Stimulated activated effector memory CD8-positive, alpha-beta T cell treated with anti-CD3 and anti-CD28 coated beads, Interleukin-12 subunit alpha, Interleukin-12 subunit beta, amount 100 ng/mL, for 72 hours (primary cell): ENCODE measurements at places on chromosomes 12 and 14.
A peak's percentile ranks its signal among the peaks of the same experiment; 100 is the strongest.

DNA sequence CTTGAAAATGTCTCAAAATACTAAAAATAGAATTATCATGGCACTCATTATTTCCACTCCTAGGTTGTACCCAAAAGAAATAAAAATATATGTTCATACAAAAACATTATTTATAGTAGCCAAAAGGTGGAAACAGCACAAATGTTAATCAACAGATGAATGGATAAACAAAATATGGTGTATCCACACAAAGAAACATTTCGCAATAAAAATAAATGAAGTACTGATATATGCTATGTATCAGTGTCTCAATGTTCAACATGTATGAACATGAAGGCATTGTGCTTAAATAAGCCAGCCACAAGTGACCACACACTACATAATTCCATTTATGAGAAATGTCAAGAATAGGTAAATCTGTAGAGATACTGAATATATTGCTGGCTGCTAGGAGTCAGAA is 40.9 kb downstream of the FOXG1 start:
- DNase-seq: no peak

- DNase-seq: no peak
Observed at GRCh38 chr12:82225871-82226270, 132.3 kb downstream of the CCDC59 start.

DNA sequence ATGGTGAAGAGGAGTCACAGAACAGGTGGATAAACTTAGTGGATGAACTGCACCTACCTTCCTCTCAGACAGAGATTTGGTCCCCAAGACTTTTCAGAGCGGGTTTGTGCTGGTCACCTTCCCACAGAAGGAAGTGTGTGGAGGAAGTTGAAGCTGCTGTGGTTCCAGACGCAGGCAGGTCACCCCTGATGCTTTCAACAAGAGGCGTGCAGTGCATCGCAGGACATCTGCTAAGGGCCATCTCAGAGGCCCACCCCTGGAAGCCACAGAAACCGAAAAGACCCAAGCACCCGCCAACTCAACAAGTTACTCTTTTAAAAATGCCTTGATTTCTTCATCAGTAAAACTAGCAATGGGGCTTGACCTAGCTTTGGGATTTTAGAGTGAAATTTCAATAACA is 1.0 kb upstream of the GPX2 start:
- DNase-seq: no peak

DNA sequence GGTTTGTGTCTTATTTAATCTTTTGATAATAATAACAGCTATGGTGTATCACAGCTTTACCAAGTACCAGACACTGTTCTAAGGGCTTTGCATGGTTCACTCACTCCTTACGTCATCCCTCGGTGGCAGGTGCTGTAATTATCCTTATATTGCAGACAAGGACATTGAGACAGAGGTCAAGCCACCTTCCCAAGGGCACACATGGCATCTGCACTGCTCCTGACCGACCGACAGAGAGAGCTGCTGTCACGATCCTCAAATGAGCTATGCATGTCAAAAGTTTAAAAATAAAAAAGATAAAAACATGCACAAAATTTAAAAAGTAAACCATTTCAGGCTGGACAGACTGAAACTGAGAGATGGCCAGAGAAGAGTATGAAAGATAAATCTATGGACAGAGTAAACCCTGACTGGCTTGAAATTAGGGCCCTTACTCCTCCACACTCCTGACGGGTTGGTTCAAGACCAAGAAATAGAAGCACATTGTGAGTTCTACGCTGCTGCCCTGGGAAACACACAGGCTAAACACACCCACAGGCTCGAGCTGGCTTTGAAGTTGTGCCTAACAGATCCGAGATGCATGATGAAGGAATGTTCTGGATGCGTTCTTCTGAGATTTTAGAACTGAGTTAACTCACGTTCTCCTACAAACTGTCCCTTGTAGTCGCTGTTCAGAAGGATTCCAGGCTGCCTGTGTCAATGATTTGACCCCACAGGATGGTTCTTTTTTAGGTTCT is 268.7 kb downstream of the ZFP36L1 start:
- DNase-seq: no peak

DNA sequence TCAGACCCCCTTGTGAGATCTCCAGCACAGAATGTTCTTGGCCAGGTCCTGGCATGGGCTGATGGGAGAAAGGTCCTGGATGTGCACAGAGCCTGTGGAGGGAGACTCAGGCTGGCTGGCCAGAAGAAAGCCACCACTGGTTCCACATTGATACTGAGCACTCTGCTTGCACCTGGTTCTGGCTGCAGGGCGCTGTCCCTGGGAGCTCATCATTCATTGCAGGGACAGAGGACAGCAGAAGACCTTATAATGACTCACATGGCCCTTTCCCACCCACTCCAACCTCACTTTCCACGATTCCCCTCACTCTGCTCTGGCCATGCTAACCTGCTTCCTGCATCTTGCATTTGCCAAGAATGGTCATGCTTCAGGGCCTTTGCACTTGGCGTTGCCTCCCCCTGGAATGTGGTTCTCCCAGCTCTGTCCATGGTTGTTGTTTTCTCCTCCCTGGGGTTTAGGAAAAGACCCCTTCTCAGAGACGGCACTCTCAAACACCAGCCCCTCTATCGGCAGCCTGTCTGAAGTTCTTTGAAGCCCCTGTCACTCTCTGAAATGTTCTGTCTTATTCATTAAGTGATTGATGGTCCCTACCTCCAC is 10.3 kb downstream of the KRT7 start:
- DNase-seq: no peak

GRCh38 chr14:99750746-99751450 is 42.3 kb upstream of the EML1 start:
- no peak for DNase-seq

DNA sequence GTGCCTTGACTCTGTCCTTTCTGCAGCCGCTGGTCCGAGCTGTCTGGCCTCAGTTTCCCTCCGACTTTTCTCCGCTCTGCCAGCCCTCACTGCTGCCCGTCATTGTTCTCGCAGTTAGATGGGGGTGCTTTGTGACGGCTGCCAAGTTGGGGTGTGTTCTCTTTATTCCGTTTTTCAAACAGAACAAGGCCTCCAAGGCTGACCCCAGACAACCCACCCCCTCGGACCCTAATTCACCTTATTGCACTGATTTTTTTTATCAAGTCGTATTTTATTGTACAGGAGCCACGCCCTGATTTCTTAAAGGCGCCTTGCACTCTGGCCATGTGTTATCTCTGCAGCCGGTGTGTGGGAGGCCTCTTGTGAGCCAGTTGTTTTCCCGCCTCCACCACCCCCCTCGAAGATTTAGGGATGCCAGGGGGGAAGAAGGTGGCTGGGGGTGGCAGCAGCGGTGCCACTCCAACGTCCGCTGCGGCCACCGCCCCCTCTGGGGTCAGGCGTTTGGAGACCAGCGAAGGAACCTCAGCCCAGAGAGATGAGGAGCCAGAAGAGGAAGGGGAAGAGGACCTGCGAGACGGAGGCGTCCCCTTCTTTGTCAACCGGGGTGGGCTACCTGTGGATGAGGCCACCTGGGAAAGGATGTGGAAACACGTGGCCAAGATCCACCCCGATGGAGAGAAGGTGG is 1.3 kb downstream of the VASH1 start:
- peak; percentile 47 for DNase-seq

DNA sequence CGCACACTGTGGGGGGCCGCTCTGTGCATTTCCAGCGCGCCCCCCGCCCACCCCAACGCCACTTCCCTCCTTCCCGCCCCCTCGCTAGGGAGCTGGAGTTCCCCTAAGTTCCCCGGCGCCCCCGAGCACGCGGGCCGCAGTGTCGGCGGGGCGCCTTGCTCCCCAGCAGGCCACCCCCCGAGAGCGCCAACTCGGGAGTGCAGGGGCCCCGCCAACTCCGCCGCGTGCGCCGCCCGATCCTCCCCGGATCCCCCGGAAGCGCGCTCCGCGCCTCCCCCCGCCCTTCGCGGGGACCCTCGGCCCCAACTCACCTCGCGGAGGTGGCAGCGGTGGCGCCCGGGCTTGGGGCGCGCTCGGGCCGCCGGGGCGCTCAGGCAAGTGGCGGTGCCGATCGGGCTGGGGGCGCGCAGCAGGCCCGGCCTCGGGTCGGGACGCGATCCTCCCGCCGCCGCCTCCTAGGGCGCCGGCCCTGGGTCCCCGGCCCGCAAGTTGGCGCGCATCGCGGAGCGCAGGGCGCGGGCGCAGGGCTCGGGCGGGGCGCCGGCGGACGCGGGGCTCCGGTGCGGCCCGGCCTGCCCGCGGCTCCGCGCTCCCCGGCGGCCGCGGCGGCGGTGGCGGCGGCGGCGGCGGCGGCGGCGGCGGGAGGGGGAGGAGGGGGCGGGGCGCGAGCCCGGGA is at the start of gene NCOR2:
TSS of gene NCOR2 (minus strand) at position 616 of the 676 bp plus-strand sequence. CDS start 72,361 bp downstream, outside the sequence.
- DNase-seq: peak; percentile 80

DNA sequence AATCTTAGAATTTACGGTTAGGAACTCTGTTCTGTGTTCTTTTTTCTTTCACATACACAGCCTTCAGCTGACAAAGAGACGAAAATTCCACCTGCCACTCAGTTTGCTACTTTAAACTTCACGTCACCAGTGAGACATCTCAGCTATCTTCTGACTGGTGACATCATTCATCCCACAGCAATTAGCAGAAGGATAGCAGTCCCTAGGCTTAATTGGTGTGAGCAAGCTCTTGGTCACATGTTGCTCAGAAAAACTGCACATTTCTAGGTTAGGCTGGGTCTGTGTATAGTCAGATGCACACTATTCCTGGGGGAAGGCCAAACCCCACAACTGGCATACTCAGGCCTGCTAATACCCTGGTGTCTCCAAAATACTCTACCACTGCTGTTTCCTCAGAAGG is 23.9 kb downstream of the SLC7A7 start:
- DNase-seq: no peak

DNA sequence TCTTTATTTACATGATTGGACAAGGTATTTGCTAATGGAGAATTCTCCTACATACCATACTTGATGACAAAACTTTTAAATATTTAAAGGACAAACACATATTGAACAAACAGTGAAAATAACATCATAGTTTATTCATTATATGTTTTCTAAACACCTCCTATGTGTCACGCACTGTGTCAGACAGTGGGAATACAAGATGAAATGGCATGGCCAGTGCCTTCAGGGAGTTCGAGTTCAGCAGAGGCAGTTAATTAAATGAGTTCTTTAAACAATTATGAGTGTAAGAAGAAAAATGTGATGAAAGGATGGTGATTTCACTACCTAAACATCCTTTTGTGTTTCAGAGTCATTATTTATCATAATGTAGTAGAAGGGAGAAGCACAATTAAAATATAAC is 159.8 kb downstream of the KCNH5 start:
- DNase-seq: no peak

GRCh38 chr14:87397499-87397898 is 595.5 kb downstream of the GALC start:
- no peak for DNase-seq

DNA sequence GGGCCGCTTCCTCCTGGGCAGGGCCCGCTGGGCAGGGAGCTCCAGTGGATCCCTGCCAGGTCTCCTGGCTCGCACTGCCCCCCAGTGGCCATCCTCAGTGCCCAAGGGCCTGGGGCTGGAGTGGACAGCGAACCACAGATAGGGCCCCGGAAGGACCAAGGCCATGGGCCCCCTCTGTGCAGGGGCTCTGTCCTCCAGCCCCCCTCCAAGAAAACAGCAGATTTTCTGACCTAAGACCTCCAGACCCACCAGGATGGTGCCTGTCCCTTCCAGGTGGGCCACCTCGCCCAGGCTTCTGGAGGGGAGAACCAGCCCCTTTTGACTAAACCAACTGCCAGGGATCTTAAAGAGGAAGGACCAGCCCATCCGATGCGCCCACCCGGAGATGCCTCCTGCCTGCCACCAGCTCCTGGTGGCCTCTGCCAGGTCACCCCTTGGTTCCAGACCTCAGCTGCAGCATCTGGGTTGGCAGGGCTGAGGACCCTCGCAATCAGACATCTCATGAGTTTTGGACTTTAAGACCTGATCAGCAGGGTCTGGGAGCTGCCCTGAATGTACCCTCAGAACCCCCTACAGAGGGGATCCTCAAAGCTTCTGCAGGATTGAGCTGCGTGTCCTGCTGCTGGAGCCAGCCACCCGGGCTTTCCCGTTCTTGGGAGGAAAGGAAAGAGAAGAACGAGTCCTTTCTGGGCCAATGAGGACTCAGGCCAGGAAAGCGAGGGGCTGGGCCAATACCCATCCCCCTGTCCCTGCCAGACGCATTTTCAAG is 325.8 kb upstream of the DIO3 start:
- peak; percentile 65 for DNase-seq

DNA sequence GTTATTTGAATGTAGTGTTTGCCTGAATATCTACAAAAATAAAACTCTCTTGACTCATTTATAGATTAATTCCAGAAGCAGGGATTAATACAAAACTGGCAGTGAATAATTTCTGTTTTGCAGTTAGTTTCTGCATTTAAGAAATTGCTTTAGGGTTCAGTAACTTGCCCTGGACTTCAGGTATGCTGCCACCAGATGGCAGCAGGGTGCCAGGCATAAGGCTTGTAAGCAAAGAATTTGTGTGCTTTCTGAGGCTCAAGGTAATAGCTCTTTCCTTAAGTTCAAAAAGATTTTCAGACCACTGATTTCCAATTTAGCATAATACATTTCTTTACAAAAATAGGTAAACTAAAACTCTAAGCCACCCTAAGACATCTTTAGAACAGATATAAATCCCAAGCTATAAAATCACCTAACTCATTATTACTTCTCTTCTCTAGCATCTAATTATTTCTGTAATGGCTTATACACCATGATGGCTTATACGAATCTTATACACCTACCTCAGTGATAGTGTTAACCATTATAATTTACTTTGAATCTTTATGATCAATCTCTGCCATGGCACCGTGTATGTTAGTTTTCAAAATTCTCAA is 398.3 kb downstream of the APAF1 start:
- DNase-seq: no peak

DNA sequence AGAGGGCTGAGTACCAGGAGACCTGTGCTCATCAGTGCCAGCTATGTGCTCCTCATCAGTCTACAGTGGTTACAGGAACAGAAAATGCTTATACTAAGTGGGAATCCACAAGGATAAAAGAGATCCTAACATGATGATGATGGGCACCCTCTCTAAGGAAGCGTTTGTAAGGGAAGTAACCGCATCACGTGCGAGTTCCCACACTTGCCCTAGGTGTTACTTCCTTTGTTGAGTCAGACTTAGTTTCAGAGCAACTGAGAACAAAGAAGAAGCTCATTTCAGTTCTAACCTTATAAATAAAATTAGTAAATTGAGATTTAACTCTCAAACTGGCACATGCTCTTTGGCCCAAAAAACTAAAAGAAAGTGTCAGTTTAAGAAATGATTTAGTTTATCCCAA is 956.4 kb upstream of the TMEM132C start:
- DNase-seq: no peak
